ENCODE measurements at places on chromosomes 2 and 18.

DNA sequence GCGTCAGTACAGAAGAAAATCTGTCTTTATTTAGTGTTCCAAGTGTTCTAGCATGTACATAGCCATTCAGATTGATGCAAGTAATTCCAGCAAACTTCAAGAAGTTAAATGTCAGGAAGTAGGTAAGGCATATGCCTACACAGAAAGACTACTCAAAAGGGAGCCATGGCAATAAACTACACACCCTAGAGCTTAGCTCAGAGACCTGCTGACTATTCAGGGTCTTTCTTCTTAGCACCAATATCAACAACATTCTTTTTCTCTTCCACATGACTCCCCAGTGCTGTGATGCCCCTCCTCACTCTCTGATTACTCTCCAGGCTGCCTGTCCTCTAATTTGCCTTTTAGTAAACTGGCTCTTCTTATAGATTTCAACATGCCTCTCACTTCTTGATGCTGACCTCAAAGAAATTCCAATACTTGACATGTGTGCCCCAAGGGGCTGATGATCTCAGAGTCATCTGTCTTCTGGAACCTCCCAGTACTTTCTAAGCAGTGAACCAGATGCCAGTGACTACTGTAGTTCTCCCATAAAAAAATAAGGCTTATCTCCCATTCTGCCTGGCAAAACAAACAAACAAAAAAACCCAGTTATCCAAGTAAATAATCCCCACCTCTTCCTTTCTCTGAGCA lies 909.2 kb upstream of the FANCL start:
- no peak for DNase-seq

DNA sequence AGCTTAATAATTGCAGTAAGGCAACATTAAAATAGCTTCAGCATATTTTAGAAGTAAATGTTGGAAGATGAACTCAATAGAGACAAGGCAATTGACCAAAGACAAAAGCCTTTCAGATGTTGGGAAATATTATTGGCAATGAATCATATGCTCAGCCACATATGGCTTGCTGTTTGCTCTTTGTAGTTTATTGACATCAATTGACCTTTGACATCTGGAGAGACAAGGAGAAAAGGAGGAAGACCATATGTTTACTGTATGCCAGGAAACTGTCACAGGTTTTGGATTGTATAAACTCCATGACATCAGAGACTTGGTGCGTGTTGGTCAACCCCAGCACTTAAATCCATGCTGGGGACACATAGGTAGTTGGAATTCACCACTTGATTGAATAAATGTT lies 60.6 kb upstream of the SLC16A14 start:
- no peak for DNase-seq

- no peak for DNase-seq
These were observed 8.5 kb upstream of the CXCR4 start for GRCh38 chr2:136126421-136126926.

DNA sequence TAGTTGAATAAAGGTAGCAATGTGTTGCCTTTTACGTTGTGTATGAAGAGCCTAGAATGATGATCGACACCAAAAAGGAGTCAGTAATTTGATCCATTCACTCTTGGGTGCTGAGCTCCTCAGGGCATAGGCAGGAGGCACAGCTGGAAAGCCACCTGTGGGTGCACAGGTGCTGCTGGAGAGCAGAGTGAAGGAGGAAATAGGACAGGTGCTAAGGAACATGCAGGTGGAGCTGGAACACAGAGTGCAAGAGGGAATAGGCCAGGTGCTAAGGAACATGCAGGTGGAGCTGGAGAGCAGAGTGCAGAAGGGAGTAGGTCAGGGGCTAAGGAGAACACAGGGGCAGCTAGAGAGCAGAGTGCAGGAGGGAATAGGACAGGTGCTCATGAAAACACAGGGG lies 86.1 kb downstream of the SH3YL1 start:
- no peak for DNase-seq

DNA sequence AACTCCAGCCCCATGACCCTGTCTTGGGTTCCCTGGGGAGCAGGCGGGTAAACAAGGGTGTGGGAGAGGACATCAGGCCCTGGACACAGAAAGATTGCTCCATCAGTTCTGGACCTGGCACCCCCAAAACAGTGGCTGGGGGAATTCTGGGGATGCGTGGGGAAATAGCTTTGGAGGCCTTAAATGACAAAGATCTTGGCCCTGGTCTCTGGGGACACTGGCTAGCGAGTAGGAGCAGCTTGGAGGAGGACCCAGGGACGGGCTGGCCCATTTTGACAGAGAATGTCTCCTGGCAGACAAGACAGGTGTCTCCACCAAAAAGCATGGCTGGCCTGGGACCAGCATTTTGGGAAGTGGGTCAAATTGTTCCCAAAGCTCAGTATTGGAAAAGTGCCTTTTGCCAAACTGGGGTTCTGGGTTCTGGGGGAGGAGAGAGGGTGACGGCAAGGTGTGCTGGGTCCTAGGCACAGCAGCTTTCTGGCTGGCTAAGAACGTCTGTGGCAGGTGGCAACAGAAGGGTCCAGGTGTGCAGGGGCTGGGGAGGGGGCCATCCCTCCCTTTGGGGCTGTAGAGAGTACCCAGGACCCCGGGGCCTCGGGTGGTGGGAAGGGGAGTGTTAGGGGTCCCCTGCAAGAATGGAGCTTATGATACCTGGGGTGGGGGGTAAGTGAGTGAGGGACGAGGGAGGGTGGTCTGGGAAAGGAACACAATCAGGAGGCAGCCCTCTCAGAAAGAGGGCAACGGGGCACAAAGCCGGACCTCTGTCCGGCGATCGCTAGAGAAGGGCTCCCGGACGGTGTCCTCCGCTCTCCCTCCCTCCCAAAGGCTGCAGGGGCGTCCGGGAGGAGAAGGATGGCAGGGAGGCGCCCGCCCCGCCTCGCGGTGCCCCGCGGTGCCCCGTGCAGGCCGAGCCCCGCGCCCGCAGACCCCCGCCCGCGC lies 556 bp downstream of the CYRIA start:
- no peak for DNase-seq

GRCh38 chr2:18479947-18480369 lies 80.5 kb downstream of the RDH14 start:
- no peak for DNase-seq
